ENCODE measurements at places on chromosomes 13 and 19. TPM values are rescaled to one million over a fixed set of nuclear protein-coding genes. Genes with fewer than 3 reads are reported as not detected.

IRGC gene
- total RNA-seq: not detected

KLK3 gene
- total RNA-seq: not detected

FUT1 gene
- total RNA-seq: 1.6 TPM

COPE gene
- 47.1 TPM for total RNA-seq

C19orf18 gene
- total RNA-seq: 1.0 TPM

NLRP11 gene
- total RNA-seq: not detected

EIF3K gene
- total RNA-seq: 92.4 TPM

GRCh38 chr19:45473367-45473681, 5.5 kb downstream of the FOSB start:
- peak; percentile 28 for DNase-seq

GRCh38 chr19:40800339-40800996, 1.5 kb downstream of the EGLN2 start:
- no peak for DNase-seq

- DNase-seq: no peak
Measured at GRCh38 chr13:40102854-40103253, 447.4 kb downstream of the COG6 start.

GRCh38 chr13:102275969-102276368, 125.9 kb downstream of the FGF14 start:
- DNase-seq: no peak

DNA sequence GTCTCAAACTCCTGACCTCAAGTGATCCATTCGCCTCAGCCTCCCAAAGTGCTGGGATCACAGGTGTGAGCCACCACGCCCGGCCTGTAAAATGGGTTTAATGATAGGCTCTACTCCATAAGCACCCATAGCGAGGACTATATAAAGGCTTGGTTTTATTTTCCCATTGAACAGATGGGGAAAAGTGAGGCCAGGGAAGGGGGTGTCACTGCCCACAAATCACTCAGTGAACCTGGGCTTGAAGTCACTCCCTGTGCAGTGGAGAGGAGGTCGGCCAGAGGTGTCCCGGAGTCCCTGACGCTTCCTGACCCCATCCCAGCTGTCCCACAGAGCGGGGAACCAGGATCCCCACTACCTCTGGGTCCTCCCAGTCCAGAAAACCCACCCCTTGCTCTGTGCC, 14.9 kb downstream of the TLE2 start:
- DNase-seq: no peak

GRCh38 chr13:27822873-27823311, 30.6 kb downstream of the GSX1 start:
- no peak for DNase-seq

DNA sequence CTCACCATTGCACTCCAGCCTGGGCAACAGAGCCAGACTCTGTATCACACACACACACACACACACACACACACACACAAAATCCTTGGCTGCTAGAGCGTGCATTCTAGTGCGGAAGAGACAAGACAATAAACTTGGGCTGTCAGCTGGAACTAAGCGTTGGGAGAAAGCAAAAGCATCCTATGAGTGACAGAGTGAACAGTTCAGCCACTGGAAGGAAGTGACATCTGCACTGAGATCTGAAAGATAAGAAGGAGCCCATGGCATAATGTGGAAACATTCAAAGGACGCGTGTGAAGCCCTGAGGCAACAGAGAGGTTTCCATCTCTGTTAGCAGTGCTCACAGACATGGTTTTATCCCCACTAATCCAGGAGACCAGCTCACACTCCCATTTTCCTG, 3.5 kb upstream of the SLC1A5 start:
- DNase-seq: no peak

- DNase-seq: no peak
Measured at GRCh38 chr19:53864308-53864836, 3.3 kb upstream of the MYADM start.

GRCh38 chr19:42010245-42011126, 16.5 kb upstream of the ATP1A3 start:
- no peak for DNase-seq

DNA sequence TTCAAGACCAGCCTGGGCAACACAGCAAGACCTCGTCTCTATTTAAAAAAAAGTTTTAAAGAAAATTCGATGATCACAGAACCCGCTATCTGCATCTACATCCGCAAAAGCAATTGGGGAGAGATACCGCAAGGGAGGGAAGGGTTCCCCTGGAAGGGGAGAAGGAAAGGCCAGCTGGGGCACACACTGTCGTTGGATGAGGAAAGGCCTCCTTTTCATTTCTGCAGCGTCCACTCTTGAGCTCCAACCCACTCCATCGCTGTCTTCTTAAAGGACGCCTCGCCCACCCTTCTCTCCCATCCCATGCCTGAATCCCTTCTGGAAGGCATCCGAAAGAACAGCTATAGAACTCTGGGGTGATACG, 3.2 kb upstream of the PRKCG start:
- DNase-seq: no peak

DNA sequence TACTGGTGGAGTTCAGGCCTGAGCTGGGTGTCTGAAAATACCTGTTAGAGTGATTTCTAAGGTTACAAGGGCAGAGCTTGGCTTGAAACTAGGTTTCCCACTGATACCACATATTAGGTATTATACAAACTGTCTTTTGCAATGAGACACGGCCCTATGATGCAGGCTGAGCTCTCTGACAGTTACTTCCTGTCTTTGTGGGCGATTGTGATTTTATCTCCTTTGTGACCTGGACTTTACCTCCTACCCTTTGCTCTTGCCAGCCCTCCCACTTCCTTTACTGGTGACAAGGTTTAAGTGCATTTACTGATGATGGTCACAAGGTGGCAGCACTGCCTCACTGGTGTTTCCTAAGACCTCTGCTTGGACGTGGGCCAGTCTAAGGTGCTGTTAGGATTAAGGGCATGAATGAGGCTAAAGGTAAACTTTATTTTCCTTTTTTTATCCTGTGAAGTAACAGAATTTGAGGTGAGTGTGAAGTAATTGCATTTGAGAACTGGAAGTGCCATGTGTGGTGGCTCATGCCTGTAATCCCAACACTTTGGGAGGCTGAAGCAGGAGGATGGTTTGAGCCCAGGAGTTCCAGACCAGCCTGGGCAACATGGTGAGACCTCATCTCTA, 7.7 kb upstream of the CXCL17 start:
- peak; percentile 54 for DNase-seq

- DNase-seq: no peak
Measured at GRCh38 chr13:43077461-43077860, 54.1 kb downstream of the DNAJC15 start.

DNA sequence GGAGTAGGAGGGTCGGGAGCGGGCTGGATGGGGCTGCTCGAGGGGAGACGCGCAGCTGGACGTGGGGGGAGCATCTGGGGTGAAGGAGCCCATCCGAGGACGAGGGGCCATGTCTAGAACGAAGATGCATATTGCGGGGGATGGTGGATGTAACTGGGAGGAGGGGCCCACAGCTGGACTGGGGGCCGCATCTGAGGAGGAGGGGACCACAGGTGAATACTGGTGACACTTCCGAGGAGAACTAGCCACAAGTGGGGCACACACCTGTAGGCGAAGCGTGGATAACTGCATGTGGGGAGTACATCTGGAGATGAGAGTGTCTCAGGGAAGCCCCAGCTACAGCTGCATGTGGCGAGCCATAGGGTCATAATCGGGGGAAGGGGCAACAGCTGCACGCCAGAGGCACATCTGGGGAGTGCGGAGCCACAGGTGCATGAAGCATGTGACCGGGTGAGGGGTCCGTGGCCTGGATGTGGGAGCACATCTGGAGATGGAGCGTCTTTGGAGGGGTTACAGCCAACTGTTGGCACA, 402 bp downstream of the ZSWIM9 start:
- no peak for DNase-seq

GRCh38 chr19:7506385-7507328, 9.2 kb upstream of the ZNF358 start:
- DNase-seq: no peak

DNA sequence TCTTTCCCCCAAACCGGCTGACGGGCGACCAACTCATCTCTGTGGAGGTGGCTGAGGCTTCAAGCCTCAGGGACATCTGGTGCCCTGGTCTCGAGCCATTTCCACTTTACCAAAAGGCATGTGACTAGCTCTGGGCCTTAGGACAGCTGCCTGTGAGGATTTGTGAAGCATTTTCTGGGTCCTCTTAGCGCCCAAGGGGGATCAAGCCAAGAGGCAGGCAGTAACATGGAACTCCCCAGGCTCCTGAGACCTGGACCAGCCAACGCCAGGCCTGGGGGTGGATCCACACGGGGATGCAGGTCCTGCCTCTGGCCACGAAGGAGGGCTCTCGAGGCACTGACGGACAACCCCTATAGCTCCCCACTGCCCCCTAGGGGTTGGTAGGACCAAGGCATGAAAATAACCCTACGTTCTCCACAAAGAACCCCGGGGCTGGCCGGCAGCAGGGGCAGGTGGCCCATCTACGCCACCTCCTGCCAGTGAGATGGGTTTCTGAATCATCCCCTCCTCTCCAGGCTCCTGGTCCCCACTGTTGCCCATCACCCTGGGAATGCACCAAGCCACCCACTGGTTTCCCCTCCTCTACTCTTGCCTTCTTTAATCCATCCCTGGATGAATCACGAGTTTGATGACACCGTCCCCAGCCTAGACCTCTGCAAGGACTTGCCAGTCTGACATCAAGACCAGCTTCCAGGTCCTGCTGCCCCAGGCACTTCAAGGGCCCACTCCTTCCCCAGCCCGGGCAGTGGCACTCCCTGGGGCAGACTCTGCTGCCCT, 7.0 kb upstream of the MYDGF start:
- DNase-seq: no peak

DNA sequence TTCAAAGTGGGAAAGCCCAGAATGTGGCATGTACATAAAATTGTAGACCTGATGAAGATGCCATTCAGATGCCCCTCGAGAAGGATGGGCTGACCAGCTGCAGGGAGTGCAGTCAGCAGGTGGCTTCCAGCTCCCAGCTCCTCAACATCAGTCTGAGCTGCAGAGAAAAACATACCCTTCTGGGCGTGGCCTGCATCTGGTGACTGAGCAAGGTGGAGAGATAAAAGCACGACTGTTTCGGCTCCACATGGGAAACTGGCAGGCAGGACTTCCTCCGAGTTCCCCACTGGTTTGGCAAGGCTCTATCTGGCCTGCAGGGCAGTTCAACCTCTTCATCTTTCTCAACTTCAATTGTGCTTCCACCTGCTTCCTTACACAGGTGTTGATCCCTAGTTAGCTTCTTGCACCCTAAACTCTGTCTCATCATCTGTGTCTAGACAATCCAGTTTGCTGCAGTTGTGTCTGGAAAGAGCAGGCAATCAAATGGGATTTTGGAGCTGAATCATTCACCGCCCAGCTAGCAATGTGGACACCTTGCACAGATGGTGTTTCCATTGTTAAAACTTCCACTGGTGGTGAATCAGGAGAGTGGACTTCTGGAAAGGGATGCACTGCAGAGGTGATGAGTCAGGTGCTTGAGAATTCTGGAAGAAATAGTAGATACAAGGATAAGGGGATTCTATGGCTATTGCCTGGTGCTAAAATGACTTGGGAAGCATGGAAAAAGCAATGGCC, 56.8 kb downstream of the POLR1D start:
- no peak for DNase-seq

DNA sequence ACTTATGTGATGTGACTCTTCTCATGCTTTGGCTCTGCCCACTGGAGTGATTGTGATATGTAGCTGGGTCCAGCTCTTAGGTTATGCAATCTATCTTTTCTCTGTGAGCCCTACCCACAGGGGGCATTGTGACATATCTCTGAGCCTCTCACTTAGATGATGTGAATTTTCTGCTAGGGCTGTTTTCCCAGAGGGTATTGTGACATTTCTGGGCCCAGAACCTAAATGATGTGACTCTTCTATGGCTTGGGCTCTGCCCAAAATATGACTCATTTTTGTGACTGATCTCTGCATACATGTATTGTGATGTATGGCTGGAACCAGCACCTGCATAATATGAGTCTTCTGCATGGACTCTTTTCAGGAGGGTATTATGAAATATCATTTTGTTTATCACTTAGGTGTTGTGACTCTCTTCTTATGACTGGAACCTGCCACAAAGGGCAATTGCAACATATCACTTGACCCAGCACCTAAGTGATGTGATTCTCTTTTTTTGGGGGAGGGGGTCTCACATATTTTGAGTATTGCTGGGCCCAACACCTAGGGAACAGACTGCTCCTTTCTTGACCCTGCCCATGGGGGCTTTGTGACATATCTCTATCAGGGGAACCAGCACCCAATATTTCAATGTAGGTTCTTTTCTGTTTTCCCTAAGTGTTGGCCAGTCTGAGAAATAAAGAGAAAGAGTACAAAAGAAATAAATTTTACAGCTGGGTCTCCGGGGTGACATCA, 12.1 kb upstream of the ZNF254 start:
- DNase-seq: no peak
